ENCODE measurements at places on chromosomes 16 and 17. TPM values are rescaled to one million over a fixed set of nuclear protein-coding genes. Genes with fewer than 3 reads are reported as not detected.

DNA sequence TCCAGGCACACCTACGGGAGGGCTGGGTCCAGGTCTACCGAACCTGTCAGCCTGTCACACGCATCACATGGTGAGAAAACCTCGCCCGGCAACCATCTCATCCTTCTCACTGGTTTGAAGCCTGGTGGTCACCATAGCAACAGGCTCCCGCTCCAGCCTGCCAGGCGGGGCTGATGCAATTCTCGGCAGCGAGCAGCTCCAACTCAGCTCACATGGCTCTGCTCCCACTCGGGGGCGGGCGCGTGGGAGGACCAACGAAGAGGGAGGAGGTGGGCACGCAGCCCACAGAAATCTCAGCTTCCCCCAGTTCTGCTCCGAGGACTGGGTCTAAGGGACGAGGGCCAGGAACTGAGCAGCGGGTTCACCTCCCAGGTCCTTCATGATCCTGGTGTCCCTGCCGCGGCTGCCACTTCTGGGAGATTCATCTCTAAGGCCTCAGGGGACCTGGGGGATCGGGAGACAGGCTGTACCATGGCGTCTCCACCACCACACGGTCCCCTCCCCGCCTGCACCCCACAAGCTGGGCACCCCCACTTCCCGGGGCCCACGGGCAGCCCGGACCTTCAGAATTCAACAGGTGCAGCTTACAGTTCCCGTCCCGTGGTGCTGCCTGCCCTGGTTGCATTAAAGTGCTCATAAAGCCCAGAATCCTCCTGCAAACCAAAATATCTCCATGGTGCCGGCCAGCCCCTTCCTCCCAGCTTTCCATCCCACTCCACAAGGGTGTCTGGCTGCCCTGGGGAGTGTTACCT, 25.8 kb downstream of the ABR start:
- DNase-seq, result no peak

GRCh38 chr17:38922538-38923297, 2.7 kb upstream of the LASP1NB start:
- DNase-seq, result peak; percentile 53

Gene TTYH2
- 5.9 TPM for total RNA-seq

Gene TEKT1
- not detected for total RNA-seq

DNA sequence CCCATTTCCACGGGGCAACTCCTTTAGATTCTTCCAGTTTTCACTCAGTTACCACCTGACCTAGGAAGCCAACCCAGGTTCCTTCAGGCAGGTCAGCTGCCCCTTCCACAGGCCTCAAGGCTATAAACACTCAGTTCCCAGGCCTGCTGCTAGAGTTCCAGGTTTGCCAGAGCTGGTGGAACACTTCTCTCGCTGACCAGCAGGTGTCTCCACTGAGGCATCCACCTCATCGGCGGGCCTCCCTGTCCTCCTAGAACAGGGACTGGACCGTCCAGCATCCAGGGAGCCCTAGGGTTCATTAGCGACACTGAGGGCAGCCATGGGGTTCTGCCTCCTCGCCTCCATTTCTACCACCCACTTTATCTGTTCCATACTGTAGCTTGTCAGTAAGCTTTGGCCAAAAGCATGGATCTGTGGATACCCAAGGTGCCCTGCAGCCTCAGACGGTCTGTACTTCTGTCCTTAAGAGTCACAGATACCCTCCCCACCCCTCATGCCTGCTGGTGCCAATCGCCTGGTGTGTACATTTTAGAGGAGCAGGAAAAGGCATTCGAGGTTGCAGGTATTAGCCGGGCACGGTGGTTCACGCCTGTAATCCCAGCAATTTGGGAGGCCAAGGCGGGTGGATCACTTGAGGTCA, 29.0 kb downstream of the PIMREG start:
- peak; percentile 33 for DNase-seq

DNA sequence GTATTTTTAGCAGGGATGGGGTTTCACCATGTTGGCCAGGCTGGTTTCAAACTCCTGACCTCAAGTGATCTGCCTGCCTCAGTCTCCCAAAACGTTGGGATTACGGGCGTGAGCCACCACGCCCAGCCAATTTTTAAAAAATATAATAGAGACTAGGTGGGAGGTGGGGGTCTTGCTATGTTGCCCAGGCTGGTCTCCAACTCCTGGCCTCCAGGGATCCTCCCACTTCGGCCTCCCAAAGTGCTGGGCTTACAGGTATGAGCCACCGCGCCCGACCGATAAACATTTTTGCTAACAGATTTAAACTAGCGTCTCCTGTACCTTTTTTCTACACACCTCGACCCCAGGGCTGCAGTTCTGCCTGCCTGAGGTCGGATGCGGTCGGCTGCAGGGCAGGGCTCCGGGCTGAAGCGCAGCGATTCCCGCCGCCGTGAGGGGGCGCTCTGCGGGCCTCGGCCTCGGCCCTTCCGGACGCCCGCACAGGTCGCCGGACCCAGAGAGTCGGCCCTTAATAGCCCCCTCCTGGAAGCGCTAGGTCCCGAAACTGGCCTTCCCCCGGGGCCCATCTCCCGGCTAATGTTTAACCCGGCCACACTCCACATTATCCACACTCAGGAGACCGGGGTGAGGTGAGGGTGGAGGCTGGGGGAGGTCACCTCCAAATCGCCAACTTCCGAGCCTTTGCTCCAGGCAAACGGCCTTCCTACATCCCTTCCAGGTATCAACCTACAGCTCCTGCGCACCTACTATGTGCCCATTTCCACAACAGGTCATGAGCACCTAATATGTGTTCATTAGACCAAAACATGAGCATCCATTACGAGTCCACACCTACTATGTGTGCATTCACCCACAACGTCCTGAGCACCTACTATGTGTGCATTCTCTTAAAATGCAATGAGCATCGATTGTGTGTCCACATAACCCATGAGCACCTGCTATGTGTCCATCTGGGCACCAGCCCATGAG, 2.0 kb upstream of the GLIS2 start:
- DNase-seq, result no peak

Gene CSH1
- total RNA-seq, result not detected

GRCh38 chr17:44829523-44830358, at the start of gene GJC1:
GJC1 (minus strand) TSS chr17:44830287; CDS start chr17:44805817, 24,470 bp downstream.
- no peak for DNase-seq

DNA sequence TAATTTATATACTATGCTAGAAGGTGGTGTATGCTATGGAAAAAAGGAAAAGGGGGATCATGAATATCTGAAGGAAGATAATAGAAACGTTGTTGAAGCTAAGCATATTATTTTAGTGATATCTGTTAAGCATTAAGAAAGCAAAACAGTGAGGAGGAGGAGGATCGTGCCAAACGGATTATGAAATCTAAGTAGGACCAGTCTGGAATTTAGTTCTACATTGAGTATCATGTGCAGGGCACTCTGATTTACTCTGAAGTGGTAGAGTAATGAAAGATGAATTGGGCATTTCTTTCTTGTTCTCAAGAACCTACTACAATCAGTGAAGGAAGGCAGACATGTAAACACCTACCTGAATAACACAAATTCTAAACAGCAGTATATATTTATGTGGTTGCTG, 195.3 kb downstream of the CYB561 start:
- no peak for DNase-seq

DNA sequence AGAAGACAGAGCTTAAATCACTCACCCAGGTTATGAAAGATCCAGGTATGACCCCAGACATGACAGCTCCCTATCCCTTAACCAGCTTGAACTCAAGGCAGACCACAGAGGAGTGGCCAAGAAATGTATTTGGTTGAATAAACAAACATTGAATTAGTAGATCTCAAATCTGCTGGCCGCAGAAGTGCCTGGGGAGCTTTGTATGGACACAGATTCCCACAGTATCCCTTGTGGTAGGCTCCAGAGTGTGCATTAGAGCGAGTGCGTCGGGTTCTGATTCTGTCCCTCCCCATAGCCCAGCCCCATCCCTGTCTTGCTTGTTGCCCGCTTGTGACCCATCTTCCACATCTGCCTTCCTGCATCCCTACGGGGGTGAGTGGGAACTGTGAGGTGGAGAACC, 118.8 kb upstream of the FOXF1 start:
- DNase-seq, result no peak

DNA sequence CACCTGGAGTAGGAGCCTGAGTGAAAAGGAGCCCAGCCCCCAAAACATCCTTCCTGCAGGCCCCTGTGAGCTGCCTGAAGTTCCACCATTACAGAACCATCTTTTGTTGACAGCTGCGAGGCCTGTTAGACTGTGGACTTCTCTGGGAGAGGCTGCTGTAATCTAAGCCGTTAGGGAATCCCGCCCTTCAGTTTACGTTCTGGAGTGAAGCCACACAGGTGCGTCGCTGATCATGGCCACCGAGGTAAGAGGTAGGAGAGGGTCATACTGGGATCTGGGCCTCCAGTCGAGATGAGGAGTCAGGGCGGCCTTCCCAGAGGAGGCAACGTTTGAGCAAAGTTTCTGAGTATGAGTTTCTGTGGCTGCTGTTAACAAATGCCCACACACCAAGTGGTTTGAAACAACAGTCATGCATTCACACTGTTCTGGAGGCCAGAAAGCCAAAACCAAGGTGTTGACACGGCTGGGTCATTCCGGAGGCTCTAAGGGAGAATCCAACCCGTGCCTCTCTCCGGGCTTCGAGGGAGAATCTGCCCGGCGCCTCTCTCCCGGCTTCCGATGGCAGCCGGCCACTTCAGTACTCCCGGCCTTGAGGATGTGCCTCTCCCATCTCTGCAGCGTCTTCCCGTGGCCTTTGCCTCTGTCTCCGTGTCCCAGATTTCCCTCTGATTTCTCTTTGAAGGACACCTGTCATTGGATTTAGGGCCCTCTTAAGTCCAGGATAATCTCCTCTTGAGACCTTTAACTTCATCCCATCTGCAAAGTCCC, 26.6 kb upstream of the ATP2C2 start:
- DNase-seq, result no peak

- no peak for DNase-seq
Measured at GRCh38 chr17:10993126-10993525, 155.2 kb upstream of the PIRT start.

Gene SULT1A3
- 27.0 TPM for total RNA-seq

GRCh38 chr16:610513-611381, 20.0 kb upstream of the WFIKKN1 start:
- no peak for DNase-seq

DNA sequence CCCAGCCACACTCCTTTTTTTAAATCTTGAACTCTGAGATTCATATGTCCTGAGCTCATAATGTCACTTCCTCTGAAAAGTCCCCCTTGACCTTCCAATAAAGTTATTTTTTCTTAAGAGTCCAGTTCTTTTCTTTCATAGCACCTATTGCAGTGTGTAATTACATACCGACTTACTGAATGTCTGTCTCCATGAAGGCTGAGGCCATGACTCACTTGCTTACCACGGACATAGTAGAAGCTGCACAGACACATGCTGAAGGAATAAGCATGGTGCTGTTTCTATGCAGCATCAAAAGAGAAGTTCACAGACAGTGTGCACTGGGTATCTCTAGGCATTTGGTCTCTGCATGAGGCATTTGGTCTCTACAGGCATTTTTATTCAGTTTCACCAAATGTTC, 77.2 kb downstream of the C17orf67 start:
- DNase-seq, result no peak

DNA sequence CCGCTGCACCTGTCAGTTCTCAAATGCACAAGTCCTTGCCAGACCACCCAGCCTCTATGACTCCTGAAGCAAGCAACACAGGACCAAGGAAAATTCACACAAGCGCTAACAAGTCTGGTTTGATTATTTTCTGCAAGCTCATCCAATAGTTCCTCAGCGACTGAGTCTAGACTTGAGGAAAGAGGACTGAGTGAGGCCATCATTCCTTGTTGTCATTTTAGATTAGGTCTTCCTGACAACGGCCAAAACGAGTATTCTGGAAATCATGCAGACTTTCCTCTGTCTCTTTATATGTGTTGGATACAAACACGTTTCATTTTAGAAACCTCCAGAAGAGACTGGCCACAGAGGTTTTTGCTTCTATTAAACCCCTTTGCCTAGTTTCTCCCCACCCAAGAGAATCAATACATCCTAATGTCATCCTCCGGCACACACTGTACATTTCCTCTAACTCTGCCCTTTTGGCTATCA, 561 bp downstream of the CCDC47 start:
- no peak for DNase-seq

DNA sequence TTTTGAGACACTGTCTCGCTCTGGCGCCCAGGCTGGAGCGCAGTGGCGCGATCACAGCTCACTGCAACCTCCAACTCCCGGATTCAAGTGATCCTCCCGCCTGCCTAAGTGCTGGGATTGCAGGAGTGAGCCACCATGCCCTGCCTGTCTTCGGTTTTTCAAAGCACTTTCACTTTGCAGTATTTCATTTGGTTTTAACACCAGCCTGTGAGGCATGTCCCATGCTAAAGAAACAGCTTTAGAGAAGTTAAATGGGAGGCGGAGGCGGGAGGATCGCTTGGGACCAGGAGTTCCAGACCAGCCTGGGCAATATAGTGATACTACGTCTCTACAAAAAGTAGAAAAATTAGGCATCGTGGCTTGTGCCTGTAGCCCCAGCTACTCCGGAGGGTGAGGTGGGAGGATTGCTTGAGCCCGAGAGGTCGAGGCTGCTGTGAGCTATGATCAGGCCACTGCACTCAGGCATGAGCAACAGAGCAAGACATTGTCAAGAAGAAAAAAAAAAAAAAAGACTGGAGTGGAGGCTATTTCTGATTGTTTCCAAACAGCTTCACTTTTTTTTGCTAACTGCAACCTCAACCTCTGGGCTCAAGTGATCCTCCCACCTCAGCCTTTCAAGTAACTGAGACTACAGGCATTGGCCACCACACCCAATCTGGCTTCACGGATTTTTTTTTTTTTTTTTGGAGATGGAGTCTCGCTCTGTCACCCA, 1.3 kb downstream of the METTL23 start:
- no peak for DNase-seq

GRCh38 chr17:82419540-82419939, 1.2 kb upstream of the OGFOD3 start:
- no peak for DNase-seq

Gene SERPINF2
- total RNA-seq, result 21.3 TPM

DNA sequence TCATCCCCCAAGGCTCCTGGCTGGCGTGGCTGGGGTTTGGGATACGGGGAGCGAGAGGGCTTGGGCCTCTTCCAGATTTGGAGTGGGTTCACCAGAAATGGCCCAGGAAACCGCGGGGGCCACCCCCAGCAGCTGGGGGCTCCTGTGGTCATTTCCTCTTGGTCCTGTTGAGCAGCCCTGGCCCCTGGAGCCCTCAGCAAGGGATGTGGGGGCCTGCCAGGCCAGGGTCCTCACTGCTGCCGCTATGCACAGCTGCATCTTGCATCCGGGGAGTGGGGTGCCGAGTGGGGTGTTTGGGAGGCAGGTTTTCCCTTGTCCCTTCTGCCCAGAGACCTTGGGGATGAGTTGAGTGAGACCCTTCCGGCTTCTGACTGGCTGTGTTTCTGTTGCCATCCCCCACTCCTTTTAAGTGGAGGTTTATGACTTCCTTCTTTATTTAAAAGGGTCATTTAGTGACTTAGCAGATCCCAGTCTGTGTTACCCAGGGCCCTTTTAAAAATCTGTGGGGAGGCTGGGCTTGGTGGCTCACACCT, 319.8 kb downstream of the SEC14L1 start:
- no peak for DNase-seq

- DNase-seq, result no peak
Measured at GRCh38 chr16:24626256-24626655, 86.9 kb downstream of the RBBP6 start.

Gene DHX58
- total RNA-seq, result 13.1 TPM

Gene VAT1
- total RNA-seq, result 125 TPM

DNA sequence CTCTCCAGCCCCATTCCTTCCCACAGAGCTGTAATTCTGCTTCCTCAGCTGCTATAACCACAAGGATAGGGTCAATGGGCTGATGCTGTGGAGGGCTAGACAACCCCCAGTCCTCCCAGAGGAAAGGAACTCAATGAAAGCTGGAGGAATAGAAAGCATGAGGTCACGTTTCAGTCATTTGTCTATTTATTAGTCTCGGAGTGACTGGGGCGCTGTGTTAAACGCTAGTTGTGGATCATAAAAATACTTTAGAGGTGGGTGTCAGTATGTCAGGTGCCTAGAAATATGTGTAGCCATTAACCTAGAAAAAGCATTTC, 787 bp upstream of the CCL3L1 start:
- no peak for DNase-seq
